ENCODE measurements at places on chromosomes 16 and 17. TPM values are rescaled to one million over a fixed set of nuclear protein-coding genes. Genes with fewer than 3 reads are reported as not detected.

Gene HOXB8
- total RNA-seq, result not detected

Gene FOXL1
- 8.1 TPM for total RNA-seq

Gene C16orf95
- total RNA-seq, result 3.3 TPM

DNA sequence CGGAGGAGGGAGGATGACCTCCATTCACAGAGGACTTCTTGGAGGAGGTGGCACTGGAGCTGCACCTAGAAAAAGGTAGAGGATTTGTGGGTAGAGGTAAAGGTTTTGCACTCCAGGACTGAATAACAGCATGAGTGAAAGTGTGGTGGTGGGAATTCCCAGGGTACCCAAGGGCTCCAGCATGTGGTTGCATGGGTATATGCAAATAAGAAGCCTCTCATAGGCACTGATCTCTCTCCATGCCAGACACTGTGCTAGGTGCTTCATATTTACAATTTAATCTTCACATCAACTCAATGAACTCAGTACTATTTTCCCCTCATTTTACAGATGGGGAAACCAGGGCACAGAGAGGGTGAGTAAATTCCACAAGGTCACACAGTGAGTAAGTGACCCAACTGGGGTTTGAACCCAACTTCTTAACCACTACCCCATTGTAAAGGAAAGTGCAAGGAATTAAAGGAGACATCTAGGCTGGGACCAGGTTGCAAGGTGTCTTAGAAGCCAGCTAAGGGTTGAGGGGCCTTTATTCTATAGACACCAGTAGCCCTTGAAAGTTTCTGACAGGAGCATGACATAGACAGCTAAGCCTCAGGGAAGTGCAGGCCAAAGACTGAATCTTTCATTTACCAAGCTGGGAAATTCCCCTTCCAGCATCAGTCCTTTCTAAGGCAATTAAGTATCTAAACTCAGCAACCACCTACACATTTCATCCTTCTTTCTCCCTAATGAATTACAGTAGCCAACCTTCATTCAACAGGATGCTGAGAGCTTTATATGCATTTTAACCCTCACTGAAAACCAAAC, 21.3 kb downstream of the SCNN1B start:
- DNase-seq, result no peak

DNA sequence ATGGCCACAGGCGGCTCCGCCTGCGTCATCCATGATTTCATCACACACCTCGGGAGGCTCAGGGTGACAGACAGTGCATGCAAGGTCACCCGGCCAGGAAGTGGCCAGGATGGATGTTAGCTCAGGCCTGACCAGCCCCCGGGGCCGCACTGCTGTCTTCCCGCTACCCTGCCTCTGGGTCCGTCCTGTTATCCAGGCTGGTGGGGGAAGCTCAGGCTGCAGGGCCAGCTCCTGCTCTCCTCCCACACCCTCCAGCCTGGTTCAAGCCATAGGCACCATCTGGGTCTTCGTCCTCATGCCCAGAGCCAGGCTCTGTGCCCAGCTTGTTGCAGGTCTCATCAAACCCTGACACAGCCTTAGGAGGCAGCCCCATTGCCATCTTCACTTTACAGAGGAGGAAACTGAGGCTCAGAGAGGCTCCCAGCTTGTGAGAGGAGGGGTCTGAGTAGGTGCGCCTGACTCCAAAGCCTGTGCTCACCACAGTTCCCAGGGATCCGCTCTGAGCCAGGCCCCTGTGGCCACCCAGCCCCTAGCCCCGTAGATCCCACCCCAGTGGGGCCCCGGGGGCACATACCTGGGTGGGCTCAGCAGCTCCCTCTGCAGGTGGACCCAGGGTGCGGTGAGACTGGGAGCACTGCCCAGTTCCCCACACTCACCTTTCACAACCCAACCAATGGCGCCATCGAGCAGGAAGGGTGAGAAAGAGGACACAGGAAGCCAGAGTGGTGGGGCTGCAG, 412 bp upstream of the ADGRG3 start:
- no peak for DNase-seq

Measured in PC-3 (cell line).